HS-5 (cell line): ENCODE measurements at places on chromosomes 6 and 20.

DNA sequence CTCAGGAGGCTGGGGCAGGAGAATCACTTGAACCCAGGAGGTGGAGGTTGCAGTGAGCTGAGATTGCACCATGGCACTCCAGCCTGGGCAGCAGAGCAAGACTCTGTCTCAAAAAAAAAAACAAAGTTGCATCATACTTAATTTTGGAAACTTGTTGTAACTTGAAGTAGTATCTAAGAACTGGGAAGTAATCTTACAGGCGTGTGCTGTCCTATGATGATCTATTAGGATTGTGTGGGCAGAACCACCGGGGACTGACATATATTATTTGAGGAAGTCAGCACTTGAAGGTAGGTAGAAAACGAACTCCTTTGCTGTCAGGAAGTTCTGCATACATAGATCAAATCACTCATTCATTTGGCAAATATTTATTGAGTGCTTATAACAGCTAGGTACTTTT is 188.5 kb downstream of the ZNF217 start:
- no peak for DNase-seq

DNA sequence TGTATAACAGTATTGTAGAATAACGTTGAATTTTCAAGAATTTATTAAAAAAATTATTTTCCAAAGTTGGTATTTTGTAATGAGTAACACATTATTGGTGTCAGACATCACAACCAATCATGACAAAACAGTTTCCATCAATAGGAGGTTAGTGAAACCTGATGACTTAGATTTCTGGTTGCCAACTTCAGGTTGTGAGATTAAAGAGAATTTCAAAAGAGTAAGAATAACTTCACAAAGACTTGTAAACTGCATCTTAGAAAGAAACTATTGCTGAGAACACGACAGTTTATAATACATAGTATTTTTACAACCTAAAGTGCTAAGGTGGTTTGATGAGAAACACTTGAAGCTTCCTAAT is 159.2 kb upstream of the ARG1 start:
- no peak for DNase-seq

DNA sequence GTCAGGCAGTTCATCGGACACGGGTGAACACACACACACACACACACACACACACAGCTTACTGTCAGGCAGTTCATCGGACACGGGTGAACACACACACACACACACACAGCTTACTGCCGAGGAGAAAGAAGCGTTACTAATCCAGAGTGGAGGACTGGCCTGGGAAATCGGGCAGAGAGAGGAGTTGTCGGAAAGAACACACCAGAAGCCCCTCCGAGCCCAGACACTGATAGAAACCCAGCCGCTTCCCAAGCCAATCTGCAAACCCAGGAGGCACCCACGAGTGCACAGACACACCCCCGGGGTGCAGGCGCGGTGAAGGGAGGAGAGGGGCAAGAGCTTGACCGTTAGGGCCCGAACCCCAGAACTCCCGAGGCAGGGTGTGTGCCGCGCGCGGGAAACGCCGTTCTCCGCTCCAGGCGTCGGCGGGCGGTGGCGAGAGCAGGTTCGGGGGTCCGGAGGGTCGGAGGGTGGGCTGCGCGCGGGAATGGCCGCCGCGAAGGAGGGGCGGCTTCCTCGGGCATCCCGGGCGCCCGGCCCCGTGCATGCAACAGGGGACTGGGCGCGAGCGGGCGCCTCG is 636 bp downstream of the ELOVL2 start:
- no peak for DNase-seq

DNA sequence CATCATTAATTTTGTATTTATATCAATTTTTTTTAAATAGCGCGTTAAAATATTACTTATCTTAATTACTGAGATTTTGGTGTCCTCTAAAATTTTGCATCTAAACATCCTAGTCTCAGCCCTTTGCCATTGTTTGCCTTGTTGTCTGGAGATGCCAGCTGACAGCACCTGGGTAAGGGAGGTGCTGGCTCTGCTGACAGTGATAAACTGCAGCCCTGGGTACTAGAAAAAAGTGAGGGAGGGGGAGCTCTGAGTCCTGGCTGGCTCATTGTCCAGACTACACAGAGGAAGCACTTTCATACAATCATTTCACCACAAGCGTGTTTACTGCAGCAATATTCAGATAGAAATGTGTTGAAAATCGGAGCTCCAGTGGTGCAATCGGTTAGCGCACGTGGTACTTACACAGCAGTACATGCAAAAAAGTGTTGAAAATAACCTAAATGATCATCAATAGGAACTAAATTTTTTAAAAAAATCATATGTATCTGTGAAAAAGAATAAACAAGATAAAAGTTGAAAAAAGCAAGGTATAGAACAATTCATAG is 18.5 kb upstream of the UBR2 start:
- DNase-seq: no peak
